SJCRH30 (cell line): ENCODE measurements at places on chromosomes 6 and 20.
A peak's percentile ranks its signal among the peaks of the same experiment; 100 is the strongest.

GRCh38 chr6:12709556-12710232, 6.9 kb upstream of the PHACTR1 start:
- H3K27ac ChIP-seq = no peak overlapping the region
- no peak for DNase-seq
- no peak overlapping the region for H3K4me3 ChIP-seq
- H3K4me1 ChIP-seq = no peaks in the 10 kb centered on the region

DNA sequence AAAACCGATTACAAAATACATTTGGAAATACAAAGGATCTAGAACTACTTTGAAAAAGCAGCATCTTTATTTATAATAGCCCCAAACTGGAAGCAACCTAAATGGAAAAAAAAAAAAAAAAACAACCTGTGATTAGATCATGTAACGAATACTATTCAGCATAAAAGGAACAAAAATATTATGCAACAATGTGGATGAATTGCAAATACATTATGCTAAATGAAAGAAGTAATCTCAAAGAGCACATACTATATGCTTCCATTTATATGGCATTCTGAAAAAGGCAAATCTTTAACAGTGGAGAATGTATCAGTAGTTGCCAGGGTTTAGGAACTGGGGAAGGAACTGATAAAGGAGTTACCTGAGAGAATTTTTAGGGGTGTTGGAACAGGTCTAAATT, 28.9 kb downstream of the IRAK1BP1 start:
- H3K4me1 ChIP-seq = no peaks in the 10 kb centered on the region
- H3K27ac ChIP-seq = no peak overlapping the region

DNA sequence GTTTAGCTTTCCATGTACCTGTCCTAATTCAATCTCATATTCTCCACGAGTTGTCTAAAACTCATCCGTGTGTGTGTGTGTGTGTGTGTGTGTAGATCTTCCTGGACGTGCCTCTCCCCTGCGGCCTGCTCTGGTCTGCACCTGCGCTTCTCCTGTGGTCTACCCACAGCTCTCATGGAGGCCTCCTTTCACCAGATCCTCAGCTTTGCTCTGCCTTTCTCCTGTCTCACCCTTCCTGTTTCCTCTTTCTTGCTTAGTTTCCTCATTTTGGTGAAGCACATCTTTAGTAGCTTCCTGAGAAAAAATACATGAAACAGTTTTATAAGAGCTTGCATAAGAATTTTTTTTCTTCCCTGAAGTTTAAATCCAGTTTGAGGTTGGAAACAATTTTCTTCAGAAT, 18.1 kb downstream of the SLX4IP start:
- H3K36me3 ChIP-seq = peaks cover 3% of the 10 kb centered on the region; the same call in 1 of the 2 replicates
- H3K27me3 ChIP-seq = no peaks in the 10 kb centered on the region
- DNase-seq = no peak

- no peaks in the 10 kb centered on the region for H3K36me3 ChIP-seq
- H3K4me3 ChIP-seq = no peak overlapping the region
- no peaks in the 10 kb centered on the region for H3K27me3 ChIP-seq
- no peak for DNase-seq
- peaks cover 25% of the 10 kb centered on the region for H3K4me1 ChIP-seq
These were observed 26.2 kb upstream of the MLIP start for GRCh38 chr6:54085047-54085446.

DNA sequence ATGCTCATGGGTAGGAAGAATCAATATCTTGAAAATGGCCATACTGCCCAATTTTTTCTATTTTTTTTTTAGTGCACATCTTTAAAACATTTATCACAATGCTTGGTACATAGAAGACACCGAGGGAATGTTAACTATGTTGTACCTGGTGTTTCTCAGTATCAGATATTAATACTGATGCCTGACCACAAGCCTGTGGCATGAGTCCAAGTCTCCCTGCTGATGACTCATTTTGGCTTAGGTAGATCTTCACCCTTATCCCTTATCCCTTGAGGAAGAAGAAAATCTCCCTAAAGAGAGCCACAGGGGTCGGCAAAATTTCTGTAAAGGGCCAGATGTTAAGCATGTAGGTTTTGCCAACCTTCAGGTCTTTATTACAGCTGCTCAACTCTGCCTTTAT, 14.5 kb downstream of the CD109 start:
- H3K4me3 ChIP-seq = no peak overlapping the region
- H3K4me1 ChIP-seq = peaks cover 10% of the 10 kb centered on the region
- no peaks in the 10 kb centered on the region for H3K27me3 ChIP-seq
- peak; percentile 51 for DNase-seq

- no peaks in the 10 kb centered on the region for H3K27me3 ChIP-seq
- H3K4me1 ChIP-seq = no peaks in the 10 kb centered on the region
- H3K27ac ChIP-seq = no peak overlapping the region
- no peak overlapping the region for H3K4me3 ChIP-seq
- no peak for DNase-seq
- no peaks in the 10 kb centered on the region for H3K36me3 ChIP-seq
These were observed 92.4 kb upstream of the CD83 start for GRCh38 chr6:14025160-14025559.

- H3K36me3 ChIP-seq = no peaks in the 10 kb centered on the region
- H3K4me3 ChIP-seq = peak within 1 kb of the TSS; percentile 67
- no peaks in the 10 kb centered on the region for H3K27me3 ChIP-seq
- peaks cover 8% of the 10 kb centered on the region; the same call in 1 of the 2 replicates for H3K4me1 ChIP-seq
These were observed at the start of gene LRRN4 for GRCh38 chr20:6053776-6054688. TSS of gene LRRN4 (minus strand) at chr20:6054060. CDS start at chr20:6052799, 1,261 bp downstream.

- H3K4me3 ChIP-seq = no peak overlapping the region
- no peak for DNase-seq
- H3K27me3 ChIP-seq = no peaks in the 10 kb centered on the region
- no peaks in the 10 kb centered on the region for H3K36me3 ChIP-seq
These were observed 35.3 kb downstream of the ELOVL2 start for GRCh38 chr6:11008821-11009220.

DNA sequence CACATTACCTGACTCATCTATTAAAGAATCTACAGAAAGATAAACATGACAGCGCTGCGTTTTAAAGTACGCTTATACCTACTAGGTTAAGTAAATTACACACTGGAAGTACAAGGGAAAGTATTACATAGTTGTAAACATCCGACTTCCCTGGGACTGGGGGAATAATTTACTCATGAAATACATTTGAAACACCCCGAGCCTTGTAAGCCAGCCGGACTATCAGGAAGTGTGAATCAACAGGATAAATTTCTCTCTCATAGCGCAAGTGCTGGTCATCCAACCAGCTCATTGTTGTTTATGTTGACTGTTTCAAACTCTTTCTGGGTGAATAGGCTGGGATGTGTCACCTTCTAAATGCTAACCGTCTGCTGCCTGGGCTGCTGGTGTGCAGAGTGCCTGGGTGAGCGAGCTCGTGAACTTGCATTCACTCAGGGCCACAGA, 4.9 kb downstream of the BMP6 start:
- H3K4me1 ChIP-seq = no peaks in the 10 kb centered on the region
- no peaks in the 10 kb centered on the region for H3K36me3 ChIP-seq
- DNase-seq = no peak
- no peak overlapping the region for H3K27ac ChIP-seq
- H3K4me3 ChIP-seq = no peak overlapping the region

- H3K36me3 ChIP-seq = no peaks in the 10 kb centered on the region
- H3K27me3 ChIP-seq = no peaks in the 10 kb centered on the region
- H3K27ac ChIP-seq = peak overlapping the region; percentile 89
- no peak overlapping the region for H3K4me3 ChIP-seq
- peak; percentile 36 for DNase-seq
- H3K4me1 ChIP-seq = peaks cover 35% of the 10 kb centered on the region
These were observed 19.6 kb upstream of the TRAM2 start for GRCh38 chr6:52596371-52597028.

DNA sequence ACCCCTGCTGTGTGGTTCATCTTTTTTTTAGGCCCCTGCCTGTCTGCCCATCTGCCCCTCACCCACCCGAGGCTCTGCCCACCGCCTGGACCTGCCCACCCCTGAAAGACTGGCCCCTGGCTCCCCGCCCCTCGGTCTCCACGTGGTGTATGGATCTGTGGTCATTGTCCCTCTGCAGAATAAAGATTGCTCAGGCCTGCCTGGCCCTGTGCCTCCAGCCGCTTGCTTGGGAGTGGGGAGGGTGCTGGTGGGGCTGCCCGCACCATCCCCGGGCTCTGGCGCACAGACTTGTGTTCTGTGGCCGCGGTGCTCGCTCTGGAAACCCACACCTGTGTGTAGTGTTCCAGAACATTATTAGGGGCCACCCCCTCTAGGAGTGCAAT, 1.6 kb downstream of the MAP1LC3A start:
- H3K27me3 ChIP-seq = no peaks in the 10 kb centered on the region
- no peak overlapping the region for H3K4me3 ChIP-seq
- H3K27ac ChIP-seq = no peak overlapping the region
- no peaks in the 10 kb centered on the region for H3K4me1 ChIP-seq

DNA sequence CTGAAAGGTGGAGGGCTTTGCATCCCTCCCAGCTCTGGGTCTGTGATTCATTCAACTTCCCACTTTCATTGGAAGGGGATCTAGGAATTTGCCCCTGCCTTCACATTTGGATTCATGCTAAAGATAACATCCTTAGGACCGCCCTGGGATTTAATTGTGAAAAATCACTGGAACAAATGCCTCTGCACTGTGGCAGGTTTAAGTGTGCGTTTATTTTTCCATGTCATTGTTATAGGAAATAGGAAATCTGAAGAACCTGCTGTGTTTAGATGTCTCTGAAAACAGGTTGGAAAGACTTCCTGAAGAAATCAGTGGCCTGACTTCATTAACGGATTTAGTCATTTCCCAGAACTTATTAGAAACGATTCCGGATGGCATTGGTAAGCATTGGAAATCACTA, 104.7 kb downstream of the LRRC1 start:
- no peaks in the 10 kb centered on the region for H3K36me3 ChIP-seq
- H3K27me3 ChIP-seq = no peaks in the 10 kb centered on the region
- H3K27ac ChIP-seq = no peak overlapping the region
- no peak for DNase-seq
- H3K4me3 ChIP-seq = no peak overlapping the region

DNA sequence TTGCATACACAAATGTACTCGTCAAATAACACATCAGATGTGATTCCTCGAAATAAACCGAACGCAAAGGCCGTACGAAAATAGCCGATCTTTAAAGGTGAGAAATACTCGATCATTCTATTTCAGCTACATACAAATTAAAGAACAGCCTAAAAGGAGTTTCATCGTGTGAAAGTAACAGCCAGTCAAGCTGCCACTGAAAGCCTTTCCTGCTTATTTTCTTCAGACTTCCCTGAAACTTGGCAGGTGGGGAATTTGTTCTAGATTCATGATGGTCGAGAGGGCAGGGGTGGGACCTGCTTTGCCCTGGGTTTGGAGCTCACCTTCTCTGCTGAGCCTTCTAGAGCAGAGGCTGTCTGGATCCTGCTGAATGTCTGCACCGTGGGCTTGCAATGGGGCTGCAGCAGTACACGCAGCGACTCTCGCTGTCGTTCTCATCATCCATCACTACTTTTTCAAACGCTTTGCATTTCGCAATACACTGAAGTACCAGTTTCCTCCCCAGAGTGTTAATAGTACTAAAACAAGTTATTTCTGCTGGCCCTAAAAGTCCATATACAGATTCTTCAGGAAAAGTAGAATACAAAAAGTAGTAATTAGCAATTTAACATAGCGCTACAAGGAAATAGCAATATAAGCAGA, 16.2 kb downstream of the FOXC1 start:
- H3K36me3 ChIP-seq = no peaks in the 10 kb centered on the region
- no peak for DNase-seq
- H3K27ac ChIP-seq = no peak overlapping the region
- 0 out of 2 replicates have a peak, but pooled peaks cover 2% of the 10 kb centered on the region for H3K4me1 ChIP-seq
- H3K27me3 ChIP-seq = no peaks in the 10 kb centered on the region

DNA sequence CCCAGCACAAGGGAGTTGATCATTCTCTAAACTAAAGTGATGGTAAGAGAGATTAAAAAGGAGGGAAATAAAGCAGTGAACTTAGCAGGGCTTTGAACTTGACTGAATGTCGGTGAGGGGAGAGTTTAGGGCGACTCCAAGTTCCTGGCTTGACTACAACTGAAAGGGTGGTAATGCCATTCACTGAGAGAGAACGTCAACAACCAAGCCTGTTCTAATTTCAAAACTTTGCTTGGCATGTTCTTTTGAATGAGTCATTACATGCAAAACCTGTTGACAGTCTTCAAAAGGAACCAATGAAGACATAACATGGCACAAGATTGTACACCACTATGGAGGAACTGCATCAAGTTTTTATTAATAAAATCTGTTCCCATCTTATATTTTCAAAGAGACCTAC, 10.3 kb upstream of the MYB start:
- H3K27me3 ChIP-seq = no peaks in the 10 kb centered on the region
- H3K36me3 ChIP-seq = no peaks in the 10 kb centered on the region
- H3K4me1 ChIP-seq = no peaks in the 10 kb centered on the region
- H3K27ac ChIP-seq = no peak overlapping the region
- no peak overlapping the region for H3K4me3 ChIP-seq
- DNase-seq = no peak

- H3K4me1 ChIP-seq = peaks cover 6% of the 10 kb centered on the region; the same call in 1 of the 2 replicates
- DNase-seq = peak; percentile 47
- no peak overlapping the region for H3K27ac ChIP-seq
- H3K36me3 ChIP-seq = no peaks in the 10 kb centered on the region
- H3K27me3 ChIP-seq = 0 out of 2 replicates have a peak, but pooled peaks cover 3% of the 10 kb centered on the region
These were observed 35.4 kb upstream of the HMGN3 start for GRCh38 chr6:79269877-79270276.

DNA sequence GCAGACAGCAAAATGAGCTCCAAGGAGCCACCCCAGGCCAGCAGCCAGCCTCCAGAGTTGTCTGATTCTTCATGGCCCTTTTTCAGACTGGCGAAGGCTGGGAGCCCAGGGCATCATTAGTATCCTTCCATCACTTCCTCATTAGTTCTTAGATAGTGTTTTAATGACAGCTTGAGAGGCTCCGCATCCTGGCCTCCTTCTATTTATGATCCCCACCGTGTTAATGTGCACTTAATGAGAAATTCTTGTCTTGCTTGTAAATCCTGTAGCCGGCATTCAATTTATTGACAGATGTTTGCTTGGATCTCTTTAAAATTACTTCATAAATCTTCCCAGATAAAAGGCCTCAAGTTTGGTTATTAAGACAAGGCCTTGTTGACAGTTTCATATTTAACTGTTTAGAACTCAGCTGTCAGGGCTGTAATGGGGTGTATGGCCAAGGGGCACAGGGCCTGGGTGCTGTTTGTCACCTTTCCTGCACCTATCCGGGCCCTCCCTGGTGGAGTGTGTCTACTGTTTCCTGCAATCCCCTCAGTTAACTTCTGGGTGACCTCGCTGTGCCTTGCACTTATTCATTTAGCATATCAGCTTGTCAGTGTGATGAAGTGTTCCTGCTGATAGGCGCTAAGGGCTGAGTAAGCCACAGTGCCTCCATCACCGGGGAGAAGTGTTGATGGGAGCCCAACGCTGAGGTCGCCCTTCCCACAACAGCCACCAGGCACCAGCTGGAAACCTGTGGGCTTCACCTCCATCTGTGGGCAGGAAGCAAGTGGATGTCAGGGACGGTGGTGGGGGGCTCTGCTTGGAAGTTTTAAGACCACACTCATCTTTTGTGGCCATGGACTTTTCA, 169.3 kb downstream of the TSHZ2 start:
- H3K4me3 ChIP-seq = no peak overlapping the region
- H3K27me3 ChIP-seq = peaks cover 6% of the 10 kb centered on the region; the same call in 1 of the 2 replicates
- no peaks in the 10 kb centered on the region for H3K36me3 ChIP-seq
- H3K27ac ChIP-seq = no peak overlapping the region
